CD4-positive, alpha-beta T cell treated with Interleukin-17A for 1 hour (primary cell): ENCODE measurements at places on chromosomes 11 and 22.

- DNase-seq = no peak
Observed at GRCh38 chr11:13116491-13116890, 107.4 kb downstream of the RASSF10 start.

DNA sequence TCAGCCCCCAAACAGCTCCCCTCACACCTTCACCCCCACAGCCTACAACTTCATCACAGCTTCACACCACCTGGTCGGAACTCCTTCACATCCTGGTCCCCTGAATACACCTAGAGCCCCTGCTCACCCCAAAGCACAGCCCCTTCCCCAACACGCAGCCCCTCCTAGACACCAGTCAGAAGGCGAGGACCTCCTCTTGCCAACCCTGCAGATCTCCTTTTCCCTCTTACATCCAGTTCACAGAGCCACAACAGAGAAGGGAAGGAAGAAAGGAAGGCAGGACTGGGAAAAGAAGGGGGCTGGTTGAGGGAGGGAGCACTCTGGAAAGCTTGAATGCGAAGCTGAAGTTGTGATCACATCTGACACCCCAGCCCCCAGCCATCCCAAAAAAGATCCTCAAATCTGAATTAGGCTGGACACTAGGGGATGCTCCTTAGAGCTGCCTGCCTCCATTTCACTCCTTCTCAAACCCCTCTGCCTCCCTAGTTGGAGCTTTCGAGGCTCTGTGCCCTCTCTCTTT is 629 bp downstream of the CCKBR start:
- no peak for DNase-seq

- peak; percentile 46 for DNase-seq
Observed at GRCh38 chr11:108498046-108498815, at the start of gene POGLUT3. TSS of gene POGLUT3 (minus strand) at chr11:108498384. CDS start at chr11:108498366, 18 bp downstream.

DNA sequence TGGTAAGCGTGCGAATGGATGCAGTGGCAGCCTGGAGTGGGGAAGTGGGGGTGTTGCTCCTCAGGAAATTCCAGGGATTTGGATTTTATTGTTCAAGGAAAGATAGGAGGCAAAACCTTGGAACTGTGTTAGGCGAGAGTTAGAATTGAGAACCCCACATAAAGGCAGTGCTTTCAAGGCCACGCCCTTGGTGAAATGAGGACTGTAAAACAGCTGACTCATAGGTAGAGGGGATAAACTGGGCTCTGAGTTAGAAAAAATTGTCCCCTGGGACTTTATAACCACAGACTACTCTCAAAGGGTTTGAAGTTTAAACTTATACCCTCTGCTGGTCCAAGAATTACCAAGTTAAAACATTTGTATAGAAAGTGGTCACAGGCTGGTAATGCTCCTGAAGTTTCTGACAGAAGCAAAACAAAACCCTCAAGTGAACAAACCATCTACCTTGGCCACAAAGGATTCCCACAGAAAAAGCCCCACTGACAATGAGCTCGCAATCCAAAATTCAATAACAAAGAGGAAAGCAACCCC is 250.3 kb upstream of the TBCEL start:
- no peak for DNase-seq

DNA sequence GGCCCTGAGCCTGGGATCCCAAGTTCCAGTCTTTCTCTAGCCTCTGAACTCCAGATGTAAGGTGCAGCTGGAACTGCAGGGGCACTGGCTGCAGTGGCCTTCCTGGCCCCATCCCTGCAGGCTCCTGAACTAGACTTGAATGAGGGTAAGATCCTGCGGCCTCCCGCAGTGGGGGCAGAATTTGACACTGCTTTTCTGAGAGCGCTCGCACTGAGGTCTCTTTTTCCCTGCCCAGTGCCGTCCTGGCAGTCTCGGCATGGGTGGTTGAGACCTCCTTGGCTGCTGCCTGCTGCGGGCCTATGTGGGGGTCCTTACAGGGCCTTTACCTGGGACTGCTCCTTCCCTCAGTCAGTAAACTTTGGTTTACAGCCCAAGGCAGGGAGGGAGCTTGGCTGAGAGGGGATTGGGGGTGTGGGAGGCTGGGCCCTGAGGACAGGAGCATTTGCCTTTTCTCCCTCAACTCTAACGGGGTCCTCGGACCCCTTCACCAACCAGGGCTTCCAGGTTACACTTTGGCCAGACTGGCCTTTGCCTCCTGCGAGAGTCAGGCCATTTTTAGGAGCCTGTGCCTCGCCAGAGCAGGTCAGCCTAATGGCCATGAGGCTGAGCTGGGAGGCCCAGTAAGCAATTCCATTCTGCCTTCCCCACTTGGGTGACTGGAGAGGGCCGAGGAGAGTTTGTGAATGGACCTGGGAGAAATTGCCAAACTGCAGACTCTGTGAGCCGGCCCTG is 35.4 kb downstream of the FAM83F start:
- DNase-seq = no peak

DNA sequence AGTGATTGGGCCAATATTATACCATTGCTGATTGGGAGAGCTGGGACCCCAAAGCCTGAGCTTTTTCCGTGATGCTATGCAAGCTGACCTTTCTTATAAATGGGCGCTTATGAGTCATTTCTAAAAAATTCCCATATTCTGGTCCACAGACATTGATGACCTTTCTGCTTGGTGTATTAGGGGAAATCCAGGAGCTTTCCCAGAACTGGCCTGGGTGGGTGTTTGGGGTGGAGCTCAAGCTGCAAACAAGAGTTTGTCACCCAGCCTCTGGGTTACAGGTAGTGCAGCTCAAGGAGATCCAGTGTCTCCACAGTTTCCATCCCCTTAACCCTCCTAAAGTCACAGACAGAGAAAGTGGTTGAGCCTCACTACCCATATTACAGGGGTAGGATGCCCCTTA is 67.7 kb downstream of the CCDC81 start:
- no peak for DNase-seq

GRCh38 chr11:109704432-109704831 is 282.4 kb downstream of the C11orf87 start:
- no peak for DNase-seq
